Suppressor macrophage (primary cell): ENCODE measurements at places on chromosomes 11 and 22.

- no peak for DNase-seq
These were observed 13.4 kb upstream of the MUC5B start for GRCh38 chr11:1209371-1210057.

DNA sequence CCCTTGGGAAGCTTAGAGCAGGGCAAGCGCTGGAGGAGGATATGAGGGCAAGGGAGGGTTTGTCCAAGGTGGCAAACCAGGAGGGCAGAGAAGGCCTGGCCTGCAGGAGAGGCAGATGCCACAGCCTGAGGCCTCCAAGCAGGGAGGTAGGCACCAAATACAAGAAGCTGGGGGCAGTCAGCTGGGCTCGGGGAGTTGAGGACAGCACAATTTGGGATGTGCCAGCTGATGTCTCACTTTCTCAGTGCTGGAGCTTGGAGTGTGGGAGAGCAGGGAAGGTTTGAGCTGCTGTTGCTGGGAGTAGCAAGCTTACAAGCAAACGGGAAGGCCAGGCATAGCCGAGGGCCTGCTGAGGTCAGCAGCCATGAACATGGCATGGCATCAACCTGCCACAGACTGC, 4.0 kb downstream of the ZDHHC24 start:
- no peak for DNase-seq

GRCh38 chr22:20999350-21000206, 2.3 kb downstream of the THAP7 start:
- DNase-seq = no peak

DNA sequence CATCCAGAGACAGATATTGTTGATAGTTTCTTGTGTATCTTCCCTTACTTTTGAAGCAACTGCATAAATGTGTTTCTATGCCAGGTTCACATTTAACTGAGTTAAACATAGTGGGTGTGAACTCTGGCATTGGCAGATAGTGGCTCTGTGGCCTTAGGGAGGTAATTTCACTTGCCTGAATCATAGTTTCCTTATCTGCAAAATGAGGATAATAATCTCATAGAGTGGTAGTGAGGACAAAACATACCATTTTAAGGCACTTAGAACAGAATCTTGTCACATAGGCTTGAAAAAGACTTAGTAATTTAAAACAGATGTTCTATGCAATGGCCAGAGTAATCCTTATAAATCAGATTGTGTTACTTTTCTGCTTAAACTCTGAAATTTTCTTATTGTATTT, 56.4 kb upstream of the SYN3 start:
- DNase-seq = no peak

GRCh38 chr11:1559111-1559951, 12.7 kb downstream of the DUSP8 start:
- peak; percentile 30 for DNase-seq

GRCh38 chr11:104699981-104700380, 198.3 kb downstream of the CASP12 start:
- DNase-seq = no peak

- no peak for DNase-seq
These were observed 15.9 kb upstream of the PIK3IP1 start for GRCh38 chr22:31308181-31308580.

DNA sequence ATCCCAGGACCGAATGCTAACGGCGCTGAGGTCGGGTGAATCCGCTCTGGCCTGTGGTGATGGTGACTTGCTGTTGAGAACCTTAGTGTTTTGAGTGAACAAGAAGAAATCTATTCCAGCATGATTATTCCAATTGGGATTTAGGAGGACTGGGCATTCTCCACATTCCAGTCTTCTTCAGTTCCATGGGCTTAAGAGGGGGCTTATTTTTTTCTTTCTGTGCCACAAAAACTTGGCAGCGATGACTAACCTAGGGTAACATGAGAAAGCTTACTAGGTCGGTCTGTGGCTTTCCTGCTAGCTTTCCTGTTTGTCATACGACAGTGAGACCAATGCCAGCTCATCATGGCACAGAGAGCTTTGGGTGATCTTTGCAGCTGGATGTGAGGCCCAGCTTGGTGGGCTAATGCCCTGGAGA, 62.9 kb upstream of the ATXN10 start:
- peak; percentile 44 for DNase-seq

GRCh38 chr11:36130401-36130800, 158.8 kb downstream of the COMMD9 start:
- peak; percentile 17 for DNase-seq

- no peak for DNase-seq
These were observed 6.8 kb downstream of the OMP start for GRCh38 chr11:77109236-77110019.

GRCh38 chr22:24037851-24038765, 27.0 kb downstream of the CABIN1 start:
- DNase-seq = no peak

- DNase-seq = no peak
These were observed 8.3 kb downstream of the CSNK1E start for GRCh38 chr22:38308791-38309498.

GRCh38 chr11:128593281-128593680, 5.9 kb upstream of the ETS1 start:
- no peak for DNase-seq

DNA sequence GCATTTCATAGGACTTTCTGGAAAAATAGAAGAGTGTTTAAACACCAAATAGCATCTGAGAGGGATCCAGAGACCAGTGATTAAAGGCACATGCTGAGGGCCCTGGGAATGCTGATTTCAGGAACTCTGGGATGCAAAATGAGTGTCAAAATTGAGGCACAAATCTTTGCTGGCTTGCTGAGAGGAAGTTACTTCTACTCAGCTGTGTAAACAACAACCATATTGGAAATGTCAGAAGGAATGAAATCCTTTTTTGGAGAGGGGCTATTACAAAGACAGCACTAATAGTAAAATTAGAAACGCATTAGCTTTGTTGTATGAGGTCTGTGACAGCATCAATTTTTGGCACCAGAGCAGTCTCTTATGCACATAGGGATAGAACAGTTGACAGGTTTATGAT, 267.8 kb upstream of the RAG2 start:
- no peak for DNase-seq

DNA sequence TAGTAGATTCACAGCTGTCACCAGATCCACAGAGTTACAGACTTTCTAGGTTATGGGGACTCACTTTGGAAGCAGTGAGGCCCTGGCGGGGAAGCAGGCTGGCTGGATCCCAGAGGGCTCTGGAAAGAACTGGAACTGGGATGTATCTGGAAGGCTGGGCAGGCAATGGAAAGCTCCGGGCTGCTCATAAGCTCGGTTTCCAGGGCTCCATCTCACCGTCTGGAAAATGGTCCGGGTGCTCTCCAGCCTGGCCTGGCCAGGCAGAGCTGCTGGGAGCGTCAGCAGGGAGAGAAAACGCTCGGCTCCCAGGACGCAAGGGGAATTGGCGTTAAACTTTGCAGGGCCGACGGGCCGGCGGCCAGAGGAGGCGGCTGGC, 335 bp upstream of the SEZ6L start:
- no peak for DNase-seq

GRCh38 chr22:48507171-48507570, 1320.5 kb downstream of the BRD1 start:
- no peak for DNase-seq

GRCh38 chr22:29661336-29661735, 57.9 kb downstream of the NF2 start:
- DNase-seq = no peak

DNA sequence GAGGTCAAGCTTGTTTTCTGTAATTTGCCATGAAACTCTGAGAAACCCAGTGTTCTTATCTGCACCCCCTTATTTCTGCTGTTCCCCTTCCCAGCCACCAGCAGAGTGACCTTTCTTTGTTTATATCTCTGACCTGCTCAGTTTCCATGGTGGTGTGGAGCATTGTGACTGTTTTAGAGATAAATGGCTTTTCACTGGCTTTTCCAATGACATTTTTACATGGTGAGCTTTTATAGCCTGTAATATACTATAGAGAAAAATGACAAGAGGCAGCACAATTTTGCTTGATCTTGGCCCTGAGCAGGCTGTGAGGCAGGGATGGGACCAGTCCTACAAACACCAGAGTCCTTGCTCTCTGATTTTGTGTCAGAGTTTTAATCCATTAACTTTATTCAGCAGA, 233.9 kb downstream of the FAT3 start:
- no peak for DNase-seq

GRCh38 chr11:15589070-15589626, 474.4 kb downstream of the INSC start:
- no peak for DNase-seq

DNA sequence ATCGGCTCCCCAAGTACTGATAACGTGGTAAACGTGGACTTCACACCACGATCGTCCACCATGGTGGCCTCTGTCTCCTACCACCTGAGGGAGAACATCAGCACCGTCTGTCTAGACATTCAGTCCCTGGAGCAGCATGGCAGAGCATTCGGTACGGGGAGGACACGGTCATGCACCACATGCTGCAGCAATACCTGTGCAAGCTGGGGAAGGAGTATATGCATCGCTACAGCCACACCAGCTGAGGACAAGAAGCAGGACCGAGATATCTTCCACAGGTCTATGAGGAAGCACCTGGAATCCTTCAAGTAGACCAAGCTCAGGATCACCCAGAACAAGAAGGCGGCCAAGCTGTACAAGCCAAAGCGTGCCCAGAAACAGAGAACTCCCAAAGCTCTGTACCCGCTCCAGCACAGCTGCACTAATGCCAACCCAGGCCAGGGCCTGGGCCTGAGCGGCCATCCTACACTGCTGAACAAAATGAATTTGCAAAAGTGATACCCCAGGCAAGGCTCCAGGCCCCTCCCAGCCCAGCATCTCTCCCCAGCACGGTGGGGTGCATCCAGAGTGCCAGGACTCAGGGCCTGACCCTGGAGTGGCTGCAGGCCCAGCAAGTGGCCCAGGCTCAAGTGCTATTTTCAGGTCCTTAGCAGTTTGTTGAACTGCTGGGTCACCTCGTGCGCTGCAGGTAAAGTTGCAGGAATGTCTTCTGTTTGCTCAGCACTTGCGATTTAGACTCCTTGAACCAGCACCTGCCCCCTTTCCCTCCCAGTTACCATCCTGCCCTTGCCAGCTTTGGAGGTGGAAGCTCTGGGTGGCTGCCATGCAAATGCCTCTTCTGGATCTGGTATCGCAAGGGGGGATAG, 119.3 kb upstream of the SERPIND1 start:
- no peak for DNase-seq

- no peak for DNase-seq
These were observed 226.7 kb upstream of the PDGFD start for GRCh38 chr11:104390651-104391050.

GRCh38 chr11:69277074-69277809, 16.7 kb upstream of the MYEOV start:
- no peak for DNase-seq
